Activated CD4-positive, alpha-beta T cell treated with anti-CD3 and anti-CD28 coated beads, Interleukin-2, Interleukin-6, amounts not matched to agents 100 ng/mL and 50 ng/mL, durations not matched to agents 16 hours and 8 hours (primary cell): ENCODE measurements at places on chromosomes 5 and 9.

GRCh38 chr9:129126749-129127618 lies 15.8 kb downstream of the PTPA start:
- no peak for DNase-seq

- no peak for DNase-seq
Observed at GRCh38 chr9:138075961-138076649, 198.5 kb downstream of the CACNA1B start.

GRCh38 chr9:89753472-89754055 lies 148.8 kb downstream of the GADD45G start:
- DNase-seq: no peak

DNA sequence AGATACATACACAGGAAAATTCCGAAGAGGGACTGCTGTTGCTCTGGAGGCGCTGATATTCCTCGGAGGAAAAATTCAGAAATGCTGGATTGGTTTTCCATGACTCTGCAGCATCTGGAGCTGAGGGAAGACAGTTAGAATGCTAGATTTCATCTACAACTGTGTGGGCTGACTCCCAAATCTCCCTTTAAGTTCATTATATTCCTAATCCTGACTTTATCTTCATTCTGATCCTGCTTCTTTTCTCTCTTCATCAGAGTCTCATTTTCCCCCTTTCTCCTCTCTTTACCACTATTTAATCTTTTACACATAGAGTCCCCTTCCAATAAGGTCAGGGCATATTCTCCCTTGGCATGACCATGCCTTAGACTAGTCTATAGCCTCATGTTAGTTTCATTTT lies at the start of gene OR1N1:
Gene OR1N1 (minus strand): TSS at position 101 of the 400 bp plus-strand sequence. CDS start 0 bp downstream, at position 101.
- no peak for DNase-seq

GRCh38 chr9:92599938-92600461 lies 64.2 kb upstream of the ECM2 start:
- no peak for DNase-seq

- DNase-seq: no peak
Observed at GRCh38 chr9:136147038-136147889, 28.6 kb upstream of the TMEM250 start.

DNA sequence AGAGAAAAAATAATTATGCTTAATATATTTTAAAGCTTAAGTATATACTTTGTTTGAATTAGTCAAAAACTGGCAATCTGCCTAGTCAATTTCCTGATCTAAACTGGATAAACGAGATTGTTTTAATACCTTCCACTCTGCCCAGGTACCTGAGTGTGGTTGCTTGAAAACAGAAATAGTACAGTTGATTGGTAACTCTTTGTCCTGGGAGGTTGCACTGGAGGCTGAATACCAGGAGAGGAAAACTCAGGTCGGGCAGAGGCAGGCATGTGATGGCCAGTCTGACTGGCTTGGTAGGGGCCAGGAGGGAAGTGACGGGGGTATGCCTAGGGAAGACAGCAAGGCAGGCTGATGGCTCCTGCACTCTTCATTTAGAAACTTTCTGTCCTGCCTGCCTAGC lies 80.2 kb downstream of the PIK3R1 start:
- no peak for DNase-seq

DNA sequence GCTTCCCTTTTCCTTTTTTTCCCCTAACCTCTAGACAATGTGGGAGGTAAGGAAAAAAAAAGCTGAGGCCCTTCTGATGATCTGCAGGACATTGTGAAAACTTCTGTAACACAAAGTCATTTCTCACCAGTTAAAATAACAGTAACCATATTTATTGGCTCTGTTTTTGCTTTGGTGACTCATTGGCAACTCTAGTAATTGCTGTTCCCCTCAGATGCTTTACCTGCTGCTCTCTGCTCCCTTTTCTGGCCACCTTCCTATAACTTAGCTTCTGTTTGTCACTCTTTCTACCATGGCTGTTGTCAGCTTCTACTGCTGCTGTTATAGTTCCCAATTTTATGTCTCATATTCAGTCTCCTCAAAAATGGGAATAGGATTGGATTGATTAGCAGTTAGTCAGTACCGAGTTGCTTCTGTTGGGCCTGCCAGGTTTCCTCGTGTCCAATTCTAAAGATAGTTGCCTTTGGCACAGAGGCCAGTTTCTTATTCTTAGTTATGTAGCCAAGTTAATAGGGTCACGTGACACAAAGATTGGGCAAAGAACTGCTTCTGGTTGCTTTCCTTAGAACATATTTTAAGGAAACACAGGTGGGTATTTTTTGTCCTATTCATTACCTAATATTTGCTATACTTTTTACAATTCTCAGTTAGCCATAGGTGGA lies 16.8 kb downstream of the SCAMP1 start:
- DNase-seq: peak; percentile 47

DNA sequence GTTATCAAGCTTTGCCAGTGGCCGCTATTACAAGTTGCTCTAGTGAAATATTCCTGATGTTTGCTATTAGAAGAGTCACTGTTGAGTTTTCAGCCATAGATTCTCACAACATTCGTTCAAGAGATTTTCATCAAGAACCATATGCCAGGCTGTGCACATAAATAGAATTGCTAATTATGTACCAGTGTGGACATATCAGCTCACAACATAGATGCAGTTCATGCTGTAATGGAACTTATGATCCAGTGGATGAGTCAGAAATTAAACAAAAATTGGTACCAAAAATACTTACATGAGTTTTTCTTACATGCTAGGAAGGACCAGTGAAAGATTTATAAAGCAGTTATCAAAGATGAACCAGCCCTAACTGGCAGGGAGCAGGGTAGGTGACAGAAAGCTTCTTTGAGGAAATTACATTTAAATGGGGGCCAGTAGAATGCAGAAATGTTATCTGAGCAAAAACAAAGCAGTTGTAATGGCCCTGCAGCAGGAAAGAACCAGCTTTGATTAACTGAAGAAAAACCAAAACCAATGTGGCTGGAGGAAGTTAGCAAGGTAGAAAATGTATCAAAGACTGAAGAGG lies 404.2 kb downstream of the DNAH5 start:
- DNase-seq: no peak

DNA sequence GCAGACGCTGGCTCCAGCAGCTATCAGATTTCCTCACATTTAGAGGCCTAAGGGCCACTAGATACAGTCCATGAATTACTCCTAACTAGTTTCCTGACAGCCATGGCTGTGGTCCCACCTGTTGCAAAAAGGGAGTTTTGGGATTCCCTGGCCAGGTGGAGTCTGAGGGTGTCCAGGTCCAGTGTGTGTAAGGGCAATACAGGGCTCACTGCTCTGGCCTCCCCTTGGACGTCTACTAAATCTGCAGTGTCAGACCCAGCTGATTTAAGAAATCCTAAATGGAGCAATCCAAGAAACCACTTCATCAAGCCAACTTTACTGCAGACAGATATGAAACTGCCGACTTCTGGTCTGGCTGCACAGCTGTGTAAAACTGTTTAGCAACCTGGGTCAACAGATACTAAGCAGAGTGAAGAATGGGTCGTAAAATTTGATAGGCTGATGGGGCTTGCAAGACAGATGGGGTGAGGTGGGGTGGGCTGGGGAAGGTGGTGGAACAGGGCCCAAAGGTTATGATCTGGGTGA lies 116.4 kb downstream of the GADD45G start:
- no peak for DNase-seq

GRCh38 chr9:36029202-36029601 lies 7.5 kb upstream of the RECK start:
- DNase-seq: no peak

- DNase-seq: no peak
Observed at GRCh38 chr5:21397693-21398092, 1409.7 kb upstream of the CDH18 start.

- DNase-seq: peak; percentile 27
Observed at GRCh38 chr5:138338411-138339090, 485 bp downstream of the FAM53C start.

DNA sequence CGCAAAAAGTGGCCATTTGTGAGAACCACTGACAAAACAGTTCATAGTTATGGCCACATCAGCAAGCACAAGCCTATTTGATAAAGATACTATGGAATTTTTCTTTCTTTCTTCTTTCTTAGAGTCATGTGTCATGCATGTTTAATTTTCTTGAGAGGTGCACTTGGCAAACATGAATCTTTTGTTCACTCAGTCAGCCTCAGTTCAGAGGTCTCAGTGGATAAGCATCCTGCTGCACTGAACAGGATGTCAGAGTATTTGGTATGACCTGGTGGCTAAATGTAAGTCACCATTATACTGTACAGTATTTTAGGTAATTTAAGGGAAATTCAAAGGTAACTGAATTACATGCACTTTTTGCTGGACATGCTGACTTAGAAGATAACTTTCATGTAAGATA lies 5.4 kb downstream of the NNT start:
- no peak for DNase-seq

- DNase-seq: peak; percentile 29
Observed at GRCh38 chr5:115816226-115817081, at the start of gene CDO1. TSS of gene CDO1 (minus strand) at chr5:115816659. CDS start at chr5:115816397, 262 bp downstream.

DNA sequence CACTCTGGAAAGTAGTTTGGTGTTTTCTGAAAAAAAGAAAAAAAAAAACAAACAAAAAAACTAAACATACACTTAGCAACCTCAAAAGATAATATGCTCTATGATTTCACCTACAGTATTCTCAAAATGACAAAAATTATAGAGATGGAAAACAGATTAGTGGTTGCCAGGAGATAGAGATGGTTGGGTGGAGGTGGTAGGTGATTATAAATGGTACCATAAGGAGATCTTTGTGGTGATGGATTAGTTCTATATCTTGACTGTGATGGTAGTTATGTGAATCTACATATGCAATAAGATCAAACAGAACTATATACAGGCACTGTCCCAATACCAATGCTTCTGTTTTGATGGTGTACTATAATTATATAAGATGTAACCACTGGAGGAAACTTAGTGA lies 32.0 kb downstream of the PTBP3 start:
- DNase-seq: no peak

- no peak for DNase-seq
Observed at GRCh38 chr9:99180662-99181061, 41.1 kb downstream of the ALG2 start.

GRCh38 chr5:91643797-91644196 lies 260.7 kb upstream of the ARRDC3 start:
- DNase-seq: no peak

DNA sequence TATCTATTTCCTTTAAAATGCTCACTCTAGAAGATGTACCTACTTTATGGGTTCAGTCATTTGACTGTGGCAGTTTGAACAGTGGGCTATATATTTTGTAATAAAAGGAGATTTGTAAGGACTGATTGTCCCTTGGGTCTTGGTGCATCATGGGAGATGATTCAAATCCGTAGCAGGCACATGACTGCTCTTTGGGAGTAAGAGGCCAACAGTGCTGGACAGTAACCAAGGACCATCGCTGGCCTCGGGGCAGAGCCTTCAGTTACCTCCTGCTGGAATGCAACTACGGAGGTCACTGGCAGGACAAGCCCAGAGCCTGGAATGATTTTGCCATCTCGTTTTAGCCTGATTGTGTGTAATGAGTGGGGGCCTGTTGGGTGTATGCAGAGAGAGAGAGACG lies 7.0 kb upstream of the MAMDC2 start:
- DNase-seq: no peak

DNA sequence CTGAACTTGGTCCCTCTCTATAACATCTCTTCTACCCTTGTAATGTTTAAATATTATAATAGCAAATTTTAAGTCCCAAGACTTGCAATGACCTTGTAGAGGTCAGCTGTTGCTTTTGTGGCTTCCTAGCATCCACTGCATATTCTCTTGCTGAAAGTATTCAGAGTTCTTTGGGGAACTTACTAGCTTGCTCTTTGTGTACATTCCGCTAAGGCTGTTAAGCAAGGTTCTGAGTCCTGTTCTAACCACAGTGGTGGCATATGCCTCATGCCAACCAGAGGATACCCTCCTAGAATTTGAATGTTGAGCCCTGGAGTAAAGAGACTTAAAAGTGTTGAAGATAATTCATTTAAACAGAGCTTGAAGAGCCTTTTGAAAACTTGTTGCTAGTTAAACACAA lies 570.9 kb downstream of the TLE1 start:
- DNase-seq: no peak

- no peak for DNase-seq
Observed at GRCh38 chr9:133089271-133089671, 27.5 kb downstream of the CEL start.

DNA sequence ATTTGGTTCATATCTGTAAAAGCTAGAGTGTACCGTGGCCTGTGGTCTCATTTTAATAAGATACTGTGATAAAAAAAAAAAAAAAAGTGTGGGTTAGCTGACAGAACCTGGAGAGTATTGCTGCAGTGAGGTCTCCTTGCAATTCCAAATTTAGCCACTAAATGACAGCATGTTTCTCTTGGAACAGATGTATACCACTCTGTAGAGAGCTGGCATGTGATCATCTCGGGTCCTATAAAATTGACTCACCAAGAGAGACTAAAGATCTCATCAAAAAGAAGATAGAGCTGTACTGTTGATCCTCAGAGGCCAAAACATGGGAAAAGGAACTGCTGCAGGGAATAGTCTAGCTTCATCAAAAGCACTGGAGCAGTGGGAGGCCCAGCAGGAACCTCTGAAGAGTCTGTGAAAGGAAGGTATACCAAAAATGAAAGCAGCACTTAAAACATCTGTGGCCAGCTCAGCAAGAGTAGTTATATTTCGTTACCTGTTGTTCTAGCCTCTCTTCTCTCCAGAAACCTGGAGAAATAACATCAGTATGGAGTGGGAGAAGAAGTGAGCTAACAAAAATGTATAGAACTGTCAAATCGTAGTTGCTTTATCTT lies 826.8 kb downstream of the EFNA5 start:
- DNase-seq: no peak

DNA sequence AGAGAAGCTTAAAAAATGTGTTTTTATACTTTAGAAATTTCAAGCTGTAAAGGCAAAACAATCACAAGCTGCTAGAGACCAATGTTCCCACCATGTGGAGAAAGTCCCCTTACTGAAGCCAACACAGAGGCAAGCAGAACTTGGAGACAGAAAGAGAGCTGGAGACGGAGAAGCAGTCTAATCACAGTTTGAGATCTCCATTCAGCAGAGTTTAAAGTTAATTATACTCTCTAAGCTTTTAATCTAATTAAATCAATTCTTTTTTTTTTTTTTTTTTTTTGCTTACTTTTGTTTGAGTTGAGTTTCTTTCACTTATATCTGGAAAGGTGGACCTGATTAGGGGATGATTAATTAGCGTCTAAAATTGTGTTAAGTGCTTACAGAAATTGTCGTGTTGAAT lies 1534.3 kb downstream of the MAT2B start:
- DNase-seq: no peak

GRCh38 chr9:122176916-122177315 lies 17.2 kb downstream of the MORN5 start:
- no peak for DNase-seq

DNA sequence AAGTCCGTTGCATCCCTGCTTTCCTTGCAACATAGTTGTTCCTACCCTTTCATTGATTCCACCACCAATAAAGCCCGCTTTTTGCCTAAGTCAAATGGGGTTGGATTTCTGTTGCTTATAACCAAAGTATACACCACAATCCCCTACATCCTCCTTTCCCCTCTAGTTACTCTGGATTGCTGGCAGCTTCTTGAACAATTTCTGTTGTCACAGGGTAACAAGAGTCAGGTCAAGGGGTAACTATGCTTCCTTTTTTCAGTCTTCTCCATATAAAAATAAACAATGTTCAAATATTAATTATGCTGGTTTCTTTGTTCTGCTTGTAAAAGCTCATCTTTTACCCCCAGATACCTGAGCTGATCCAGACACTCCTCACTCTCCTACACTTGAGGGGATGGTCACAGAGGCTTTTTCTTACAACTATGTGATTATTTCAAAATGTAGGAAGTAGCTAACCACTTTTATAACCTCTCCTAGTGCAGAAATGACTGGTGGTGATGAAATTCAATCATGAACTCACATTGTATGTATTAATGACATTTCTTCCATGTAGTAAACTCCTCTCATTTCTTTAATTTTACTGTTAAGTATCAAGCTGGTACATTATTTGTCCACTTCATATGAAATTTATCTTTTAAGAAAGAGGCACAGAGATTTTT lies 136.5 kb downstream of the SNX18 start:
- peak; percentile 13 for DNase-seq

- DNase-seq: no peak
Observed at GRCh38 chr9:119272500-119273211, 96.6 kb downstream of the BRINP1 start.
